ENCODE measurements at places on chromosomes 1 and 21.

GRCh38 chr21:39625211-39625895, 12.6 kb downstream of the B3GALT5 start:
- no peak for DNase-seq

DNA sequence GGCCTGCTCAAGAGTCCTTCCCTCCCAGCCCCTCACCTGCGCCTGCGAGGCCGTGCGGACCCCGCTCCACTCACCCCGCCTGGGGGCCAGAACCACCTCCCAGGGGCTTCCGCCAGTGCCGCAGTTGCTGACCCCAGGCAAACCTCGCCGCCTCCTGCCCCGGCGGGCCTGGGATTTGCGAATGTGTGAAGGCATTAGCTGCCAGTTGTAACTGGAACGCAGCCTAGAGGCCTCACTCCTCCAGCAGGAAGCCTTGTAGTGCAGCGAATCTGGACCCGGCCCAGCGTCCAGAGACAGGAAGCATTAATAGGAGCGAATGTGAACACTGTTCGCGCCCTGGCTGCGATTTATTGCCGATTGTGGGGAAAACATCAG, 140.9 kb upstream of the ARHGEF16 start:
- peak; percentile 54 for DNase-seq

GRCh38 chr1:113133038-113133437, 60.0 kb downstream of the LRIG2 start:
- no peak for DNase-seq

DNA sequence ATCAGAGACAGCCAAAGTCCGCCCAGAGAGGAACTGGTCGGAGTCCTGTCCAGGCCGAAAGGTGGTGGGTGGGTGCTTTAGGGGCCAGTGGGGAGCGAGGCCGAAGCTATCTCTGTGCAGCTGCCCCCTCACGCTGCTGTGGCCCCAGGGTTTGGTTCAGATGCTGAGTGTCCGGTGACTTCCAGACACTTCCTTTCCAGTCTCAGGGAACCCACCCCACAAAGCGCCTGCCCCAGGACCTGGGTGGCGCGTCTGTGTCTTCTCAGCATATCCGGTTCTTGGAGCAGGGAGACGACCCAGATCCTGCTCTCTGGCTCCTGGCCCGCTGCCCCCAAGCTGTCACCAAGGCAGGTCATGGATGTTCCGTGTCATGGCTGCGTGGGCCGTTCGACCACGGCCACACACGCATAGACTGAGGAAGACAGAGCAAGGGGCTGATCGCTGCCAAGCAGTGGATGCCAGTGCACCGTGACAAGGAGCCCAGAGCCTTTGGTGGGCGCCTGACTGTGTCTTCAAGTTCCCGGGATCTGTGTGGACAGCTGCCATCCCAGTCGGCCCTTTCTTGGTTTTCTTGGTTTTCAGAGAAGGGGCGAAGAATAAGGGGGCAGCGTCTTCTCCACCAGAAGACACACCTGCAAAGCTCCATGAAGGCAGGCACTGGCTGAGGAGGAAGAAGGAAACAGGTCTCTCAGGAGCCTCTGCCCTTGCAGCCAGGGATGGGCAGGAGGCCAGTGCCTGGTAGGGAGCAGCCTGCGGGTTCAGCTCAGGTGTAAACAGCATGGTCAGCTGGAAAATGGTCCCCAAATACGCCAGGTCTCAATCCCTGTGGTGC, 22.9 kb upstream of the COL18A1 start:
- no peak for DNase-seq

Measured in caudate nucleus (tissue), 63 donors.